ENCODE measurements at places on chromosomes 7 and 10. TPM values are rescaled to one million over a fixed set of nuclear protein-coding genes. Genes with fewer than 3 reads are reported as not detected.

The MYO1G gene
- 1.5 TPM for total RNA-seq

The EIF3A gene
- total RNA-seq, result 136 TPM

The PFKFB3 gene
- 78.3 TPM for total RNA-seq

GRCh38 chr7:47490501-47491265, 91.2 kb downstream of the TNS3 start:
- no peak for ATAC-seq

GRCh38 chr10:50472914-50473313, 150.8 kb downstream of the SGMS1 start:
- no peak for ATAC-seq

- ATAC-seq, result peak; percentile 89
Observed at GRCh38 chr10:34584164-34584563, 230.9 kb downstream of the PARD3 start.

DNA sequence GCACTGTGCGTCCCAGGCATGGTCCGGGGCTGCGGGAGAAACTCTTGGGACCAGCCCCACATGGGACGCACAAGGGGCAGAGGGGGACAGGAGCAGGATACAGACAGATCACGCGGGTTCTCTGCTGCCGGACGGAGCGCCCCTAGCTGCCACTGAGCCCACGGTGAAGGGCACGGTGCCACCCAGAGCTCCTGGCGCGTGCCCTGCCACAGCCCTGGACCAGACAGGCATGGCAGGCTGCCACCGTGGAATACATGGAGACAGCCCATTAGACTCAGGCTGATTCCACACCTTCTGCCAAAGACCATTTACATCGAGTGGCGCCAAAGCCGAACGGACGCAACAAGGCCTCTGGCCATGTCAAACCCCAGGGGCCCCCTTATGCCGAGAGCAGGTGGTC, 90.4 kb downstream of the MAD1L1 start:
- ATAC-seq, result no peak

DNA sequence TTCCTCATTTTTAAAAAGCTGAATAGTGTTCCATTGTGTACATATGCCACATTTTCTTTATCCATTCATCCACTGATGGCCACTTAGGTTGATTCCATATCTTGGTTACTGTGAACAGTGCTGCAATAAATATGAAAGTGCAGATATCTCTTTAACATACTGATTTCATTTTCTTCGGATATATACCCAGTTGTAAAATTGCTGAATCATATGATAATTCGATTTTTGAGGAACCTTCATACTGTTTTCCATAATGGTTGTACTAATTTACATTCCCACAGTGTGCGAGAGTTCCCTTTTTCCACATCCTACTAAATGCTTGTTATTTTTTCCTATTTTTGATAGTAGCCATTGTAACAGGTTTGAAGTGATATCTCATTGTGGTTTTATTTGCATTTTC, 263.2 kb downstream of the STK31 start:
- no peak for ATAC-seq

DNA sequence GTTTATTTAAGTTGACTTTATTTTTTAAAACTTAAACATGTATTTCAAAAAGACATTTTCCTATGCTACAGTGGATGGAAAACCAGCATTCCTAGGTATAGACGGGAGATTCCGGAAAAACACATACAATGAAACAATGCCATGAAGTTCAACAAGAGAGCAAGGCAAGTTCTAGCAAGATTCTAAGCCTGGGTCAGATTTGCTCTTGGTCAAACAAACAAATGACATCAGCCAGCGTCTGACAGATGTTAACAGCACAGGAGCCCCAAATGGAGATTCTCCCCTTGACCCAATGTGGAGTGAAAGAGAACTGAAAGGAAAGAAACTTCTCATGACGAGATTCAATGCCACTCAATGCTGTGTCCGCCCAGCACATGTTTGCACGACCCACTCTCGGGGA, 149.9 kb downstream of the NEURL1 start:
- ATAC-seq, result no peak

DNA sequence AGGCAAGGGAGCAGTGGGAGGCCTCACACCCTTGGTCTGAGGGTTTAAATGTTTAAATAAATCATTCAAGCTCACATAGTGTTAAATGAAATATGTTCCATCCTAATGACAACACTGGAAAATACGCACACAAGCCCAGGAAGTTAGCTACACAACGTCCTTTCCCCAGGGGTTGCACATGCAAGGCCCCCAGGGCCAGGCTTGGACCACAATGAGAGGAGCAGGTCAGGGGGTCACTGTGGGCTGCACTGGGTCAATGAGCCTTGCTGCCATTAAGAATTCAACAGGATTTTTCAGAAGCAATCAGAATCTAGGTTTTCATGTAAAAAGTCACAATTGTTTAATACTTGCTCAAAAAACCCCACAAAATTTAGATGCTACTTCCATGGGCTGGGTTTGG, 64.9 kb upstream of the ADCY1 start:
- no peak for ATAC-seq

- ATAC-seq, result no peak
Observed at GRCh38 chr10:36469585-36469984, 655.8 kb upstream of the ANKRD30A start.

DNA sequence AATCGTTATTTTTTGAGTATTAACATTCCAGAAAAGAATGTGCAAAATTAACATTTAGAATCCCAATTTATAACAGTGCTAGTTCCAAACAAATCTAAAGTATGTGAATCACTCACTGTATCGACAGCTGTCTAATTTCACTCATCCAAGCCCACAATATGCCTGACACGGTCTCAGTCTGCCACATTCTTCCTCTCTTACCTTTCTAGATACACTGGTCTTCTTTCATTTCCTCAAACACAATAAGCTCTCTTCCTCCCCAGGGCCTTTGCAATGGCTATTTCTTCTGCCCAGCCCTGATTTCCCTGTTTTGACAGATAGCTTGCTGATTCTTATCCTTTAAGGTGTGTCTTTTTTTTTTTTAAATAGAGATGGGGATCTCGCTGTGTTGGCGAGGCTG, 48.8 kb downstream of the UBE2H start:
- ATAC-seq, result no peak

GRCh38 chr10:103589074-103589630, 95.6 kb downstream of the NEURL1 start:
- ATAC-seq, result no peak

- no peak for ATAC-seq
Observed at GRCh38 chr7:142554560-142555532, 194.4 kb upstream of the PRSS1 start.
